ENCODE measurements at places on chromosomes 12 and 14. TPM values are rescaled to one million over a fixed set of nuclear protein-coding genes. Genes with fewer than 3 reads are reported as not detected.

The SVOP gene
- total RNA-seq, result 0.09 TPM

The TMEM63C gene
- 22.4 TPM for total RNA-seq

The SMCO2 gene
- not detected for total RNA-seq

The P3H3 gene
- 6.3 TPM for total RNA-seq

The PLEKHD1 gene
- total RNA-seq, result 0.14 TPM

Measured in left colon (tissue), 2 donors.